ENCODE measurements at places on chromosomes 16 and 17. TPM values are rescaled to one million over a fixed set of nuclear protein-coding genes. Genes with fewer than 3 reads are reported as not detected.

TMEM220 gene
- total RNA-seq = 7.2 TPM

CX3CL1 gene
- 2.1 TPM for total RNA-seq

CASKIN1 gene
- 0.69 TPM for total RNA-seq

FOXF1 gene
- 28.9 TPM for total RNA-seq

STAC2 gene
- total RNA-seq = 0.32 TPM

SLC35G6 gene
- total RNA-seq = not detected

ATF7IP2 gene
- 24.5 TPM for total RNA-seq

GGT6 gene
- total RNA-seq = 13.0 TPM

TBX2 gene
- 26.4 TPM for total RNA-seq

KRTAP1-1 gene
- total RNA-seq = not detected

CEP295NL gene
- total RNA-seq = 4.8 TPM

SCNN1B gene
- 3.0 TPM for total RNA-seq

PCGF2 gene
- total RNA-seq = 8.2 TPM

TRAF4 gene
- total RNA-seq = 14.7 TPM

KCNH6 gene
- total RNA-seq = not detected

MYOCD gene
- 59.5 TPM for total RNA-seq

C17orf50 gene
- not detected for total RNA-seq

PRSS36 gene
- total RNA-seq = 2.0 TPM

CCDC154 gene
- total RNA-seq = 0.37 TPM

SHISA9 gene
- total RNA-seq = 0.48 TPM

UNC13D gene
- 10.6 TPM for total RNA-seq

RPS6KB1 gene
- 61.8 TPM for total RNA-seq

CLDN7 gene
- 24.2 TPM for total RNA-seq

QRICH2 gene
- 3.2 TPM for total RNA-seq

TLCD3B gene
- total RNA-seq = 0.32 TPM

SLC47A2 gene
- 0.21 TPM for total RNA-seq

C1QL1 gene
- total RNA-seq = 12.6 TPM

C16orf74 gene
- 6.6 TPM for total RNA-seq

ALOX15B gene
- total RNA-seq = not detected

USP32 gene
- total RNA-seq = 63.7 TPM

CCL2 gene
- total RNA-seq = 22.4 TPM

TSEN54 gene
- 10.9 TPM for total RNA-seq

NETO2 gene
- 17.9 TPM for total RNA-seq

RASD1 gene
- total RNA-seq = 2.6 TPM

YPEL3 gene
- 16.5 TPM for total RNA-seq

MYH11 gene
- 1,069 TPM for total RNA-seq

NOG gene
- total RNA-seq = 1.9 TPM

SYCE1L gene
- total RNA-seq = 0.90 TPM

KRT24 gene
- total RNA-seq = 0.26 TPM

DLX3 gene
- not detected for total RNA-seq

SOX9 gene
- 3.2 TPM for total RNA-seq

CNGB1 gene
- 0.16 TPM for total RNA-seq

SHISA6 gene
- 3.3 TPM for total RNA-seq

IRX5 gene
- 0.90 TPM for total RNA-seq

ZNF785 gene
- total RNA-seq = 15.7 TPM

KRT23 gene
- total RNA-seq = 14.7 TPM

TBC1D3D gene
- 3.0 TPM for total RNA-seq

FOXJ1 gene
- 0.90 TPM for total RNA-seq

KRTAP9-4 gene
- total RNA-seq = not detected

NXN gene
- 54.2 TPM for total RNA-seq

EVPLL gene
- total RNA-seq = 0.90 TPM

DDX5 gene
- total RNA-seq = 386 TPM

NKD1 gene
- 6.2 TPM for total RNA-seq

APPBP2 gene
- total RNA-seq = 88.7 TPM

Data from urinary bladder (tissue), 4 donors.